ENCODE measurements at places on chromosomes 16 and 17.

DNA sequence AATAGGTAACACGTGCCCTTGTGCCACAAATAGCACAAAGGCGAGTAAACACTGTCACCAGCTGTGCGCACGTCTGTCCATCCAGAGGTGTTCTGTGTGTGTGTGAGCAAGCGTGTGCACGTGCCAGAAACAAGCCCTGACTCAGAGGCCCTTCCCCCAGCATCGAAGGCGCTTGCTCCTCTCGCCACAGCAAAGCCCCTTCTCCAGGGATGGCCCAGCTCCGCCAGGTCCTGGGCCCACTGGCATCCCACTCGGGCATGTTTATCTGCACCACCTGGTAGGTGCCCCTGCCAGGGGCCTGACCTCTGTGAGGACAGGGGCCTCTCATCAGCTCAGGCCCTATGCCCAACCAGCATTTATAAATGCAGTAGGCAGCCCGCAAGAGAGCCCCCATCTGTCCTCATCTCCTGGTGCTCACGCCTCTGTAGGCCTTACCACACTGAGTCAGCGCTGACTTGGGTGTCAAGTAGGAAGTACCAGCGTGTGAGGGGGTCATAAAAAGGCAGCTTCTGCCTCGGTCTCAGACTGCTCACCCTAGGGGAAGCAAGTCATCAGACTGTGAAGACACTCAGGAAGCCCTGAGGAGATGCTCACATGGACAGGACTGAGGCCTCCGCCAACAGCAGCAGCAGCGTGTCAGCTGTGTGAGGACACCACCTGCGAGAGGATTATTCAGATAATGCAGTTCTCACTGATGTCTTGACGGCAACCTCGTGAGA, 10.8 kb downstream of the TMEM235 start:
- no peak for DNase-seq

- DNase-seq, result peak; percentile 92
Observed at GRCh38 chr17:4945176-4945943, 3.0 kb downstream of the PFN1 start.

- DNase-seq, result no peak
Observed at GRCh38 chr16:70391446-70391845, 44.7 kb downstream of the DDX19A start.

- no peak for DNase-seq
Observed at GRCh38 chr17:15408803-15409202, 58.6 kb downstream of the CDRT4 start.

DNA sequence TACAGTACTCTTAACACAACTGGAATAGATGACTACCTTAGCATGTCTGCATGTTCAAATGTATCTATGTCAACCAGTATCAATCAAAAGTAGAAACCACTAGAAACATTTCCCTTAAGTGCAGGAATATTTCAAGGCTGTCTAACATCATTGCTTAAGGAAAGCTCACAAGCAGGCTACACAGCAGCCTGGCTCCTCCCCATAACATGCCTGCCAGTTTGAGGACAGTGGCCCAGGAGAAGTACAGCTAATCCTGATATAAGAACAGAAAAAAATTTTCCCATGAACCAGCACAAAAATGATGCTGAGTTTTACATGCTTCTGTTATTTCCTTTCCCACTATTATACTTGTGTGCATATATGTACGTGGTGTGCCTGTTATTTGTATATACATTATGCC, 175.1 kb downstream of the MYO1D start:
- no peak for DNase-seq

- no peak for DNase-seq
Observed at GRCh38 chr17:81306898-81307510, 11.9 kb upstream of the SLC38A10 start.

DNA sequence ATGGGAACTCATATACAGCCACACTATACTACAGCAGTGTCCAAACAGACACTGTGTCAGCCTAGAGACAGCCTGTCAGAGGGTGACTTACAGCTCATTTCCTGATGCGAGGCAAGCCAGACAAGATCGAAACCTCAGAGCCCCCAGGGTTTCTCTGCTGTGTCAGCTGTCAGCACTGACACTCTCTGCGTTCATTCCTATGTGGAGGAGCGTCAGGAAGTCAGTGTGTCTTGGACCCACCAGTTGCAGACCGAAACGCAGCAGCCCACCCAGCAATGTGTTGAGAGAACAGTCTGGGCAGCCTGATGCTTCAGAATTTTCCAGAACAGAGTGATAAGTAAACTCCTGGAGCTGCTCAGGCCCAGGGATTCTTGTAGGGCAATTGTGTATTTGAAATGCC, 20.6 kb upstream of the MAPT start:
- DNase-seq, result peak; percentile 44

- no peak for DNase-seq
Observed at GRCh38 chr17:81337476-81337879, 42.4 kb upstream of the SLC38A10 start.

GRCh38 chr16:31709181-31709580, 164.4 kb upstream of the ZNF267 start:
- no peak for DNase-seq

GRCh38 chr17:66929591-66929990, 34.9 kb upstream of the CACNG4 start:
- no peak for DNase-seq

DNA sequence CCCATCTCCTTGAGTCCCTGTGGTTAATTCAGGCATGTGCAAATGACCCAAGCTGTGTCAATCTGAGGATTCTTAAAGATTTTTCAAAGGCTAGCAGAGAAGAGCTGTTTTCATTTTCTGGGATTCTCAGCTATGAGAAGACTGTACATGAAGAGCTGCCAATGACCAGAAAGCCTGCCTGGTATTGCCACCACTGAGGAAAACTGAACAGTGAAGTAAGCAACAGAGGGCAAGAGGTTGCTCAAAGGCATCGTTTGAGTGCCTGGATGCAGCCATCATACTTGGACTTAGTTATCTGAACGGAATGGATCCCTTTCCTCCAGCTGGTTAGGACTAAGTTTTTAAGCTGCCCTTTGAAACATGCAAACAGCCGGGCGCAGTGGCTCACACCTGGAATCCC, 38.4 kb downstream of the FAM20A start:
- DNase-seq, result no peak

DNA sequence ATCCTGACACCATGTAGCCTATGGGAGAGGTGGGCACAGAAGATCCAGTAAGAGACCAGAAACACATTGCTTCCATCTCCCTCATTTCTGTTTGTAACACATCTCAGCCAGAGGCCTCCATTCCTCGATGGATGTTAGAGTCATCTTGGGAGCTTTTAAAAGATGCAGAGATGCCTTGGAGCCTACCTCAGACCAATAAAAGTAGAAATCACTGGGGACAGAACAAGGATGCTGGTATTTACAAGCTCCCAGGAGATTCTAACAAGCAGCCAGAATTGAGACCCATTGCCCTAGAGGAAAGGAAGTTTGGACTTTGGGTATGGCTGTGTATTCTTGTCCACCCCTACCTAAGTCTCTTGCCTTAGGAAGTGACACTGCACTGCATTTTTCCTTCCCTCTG, 40.8 kb downstream of the HS3ST3A1 start:
- DNase-seq, result no peak

DNA sequence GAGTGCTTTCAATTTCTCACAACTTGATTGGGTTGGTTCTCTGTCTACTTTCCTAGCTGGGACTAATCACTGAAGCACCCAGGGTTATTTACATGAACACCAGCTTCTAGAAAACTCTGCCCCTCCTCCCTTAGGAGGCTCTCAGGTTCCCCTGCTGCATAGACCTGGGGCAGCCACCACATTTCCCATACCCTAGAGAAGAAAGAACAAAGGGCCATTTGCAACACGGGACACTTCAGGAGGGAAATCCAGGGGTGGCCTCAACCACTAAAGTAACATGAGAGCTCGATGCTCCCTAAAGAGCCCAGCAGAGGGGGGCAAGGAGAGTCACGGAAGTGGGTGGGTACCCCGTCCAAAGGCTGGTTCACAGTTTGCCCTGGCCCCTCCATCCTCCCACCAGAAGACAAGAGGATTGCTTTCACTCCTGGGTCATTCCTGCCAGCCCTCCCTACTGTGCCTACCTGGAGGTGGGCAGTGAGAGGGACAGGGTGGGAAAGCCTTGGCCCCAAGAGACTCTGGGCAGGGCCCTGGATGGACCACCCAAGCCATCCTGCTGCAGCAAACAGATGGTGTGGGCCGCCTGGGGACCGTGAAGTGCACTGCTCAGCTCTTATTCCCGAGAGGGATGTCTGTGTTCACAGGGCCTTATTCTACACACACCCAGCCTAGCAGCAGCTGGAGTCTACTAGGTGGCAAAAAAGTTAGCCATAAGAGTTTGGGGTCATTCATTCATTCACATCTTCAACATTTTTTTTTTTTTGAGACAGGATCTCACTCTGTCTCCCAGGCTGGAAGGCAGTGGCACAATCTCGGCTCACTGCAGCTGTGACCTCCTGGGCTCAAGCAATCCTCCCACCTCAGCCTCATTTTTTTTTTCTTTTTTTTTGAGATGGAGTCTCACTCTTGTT, 392.1 kb downstream of the SOX9 start:
- no peak for DNase-seq

DNA sequence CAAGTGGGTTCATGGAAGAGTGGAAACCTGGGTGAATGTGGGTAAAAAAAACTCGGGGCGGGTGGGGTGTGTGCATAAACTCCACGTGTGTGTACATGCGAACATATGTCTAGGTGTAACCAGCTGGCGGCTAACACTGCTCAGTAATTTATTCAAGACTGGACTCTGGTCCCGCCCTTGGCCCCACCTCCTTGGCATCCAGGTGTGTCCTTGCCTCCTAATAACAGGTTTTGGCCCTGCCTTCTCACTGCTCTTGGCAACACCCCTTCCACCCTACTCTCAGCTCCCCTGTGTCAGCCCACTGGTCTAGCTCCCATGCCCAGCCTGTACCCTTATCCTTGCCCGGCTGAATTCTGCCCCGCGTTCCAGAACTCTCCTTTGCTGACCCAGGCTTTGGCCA, 8.3 kb downstream of the FLII start:
- DNase-seq, result peak; percentile 64

DNA sequence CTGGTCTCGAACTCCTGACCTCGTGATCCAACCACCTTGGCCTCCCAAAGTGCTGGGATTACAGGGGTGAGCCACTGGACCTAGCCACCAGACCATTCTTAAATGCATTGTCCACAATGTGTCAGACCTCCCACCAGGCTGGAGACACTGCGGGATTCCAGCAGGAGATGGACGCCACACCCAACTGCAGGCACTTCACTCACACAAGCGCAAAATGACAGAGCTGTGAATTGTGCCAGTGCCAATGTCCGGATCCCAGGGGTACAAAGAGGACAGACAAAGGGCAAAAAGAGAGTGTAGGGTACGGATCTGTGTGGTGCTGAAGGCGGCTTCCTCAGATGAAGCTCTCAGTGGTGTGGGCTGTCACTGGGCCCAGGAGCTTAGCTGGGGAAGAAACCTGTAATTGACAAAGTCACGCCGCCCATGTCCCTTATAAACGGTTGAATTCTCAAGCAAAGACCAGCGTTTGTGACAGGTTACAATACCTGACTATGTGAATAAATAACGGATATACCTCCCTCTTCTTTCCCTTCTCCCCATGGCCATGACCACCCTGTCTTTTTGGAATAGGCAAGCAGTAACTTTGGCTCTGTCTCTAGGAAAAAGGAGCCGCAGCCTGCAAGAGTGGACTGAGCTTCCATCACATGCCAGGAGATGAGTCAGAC, 40.0 kb downstream of the HS3ST3A1 start:
- DNase-seq, result no peak

DNA sequence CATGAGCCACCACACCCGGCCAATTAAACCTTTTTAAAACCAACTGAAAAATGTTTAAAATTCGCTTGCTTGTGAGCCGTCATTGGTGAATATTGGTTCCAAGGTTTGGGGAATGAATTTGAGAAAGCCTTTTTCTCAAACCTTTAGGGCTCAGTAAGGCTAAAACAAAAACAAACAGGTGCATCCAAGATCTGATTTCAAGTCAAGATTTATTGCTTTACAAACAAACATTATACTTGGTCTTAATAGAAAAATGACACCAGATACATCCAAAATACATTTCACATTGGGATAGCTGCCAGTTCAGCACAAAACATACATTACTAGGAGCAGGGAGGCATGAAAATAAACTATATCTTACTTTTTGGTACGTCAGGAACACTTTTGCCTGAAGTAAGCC, 5.4 kb downstream of the C17orf58 start:
- DNase-seq, result no peak
